ENCODE measurements at places on chromosomes 5 and 9.

DNA sequence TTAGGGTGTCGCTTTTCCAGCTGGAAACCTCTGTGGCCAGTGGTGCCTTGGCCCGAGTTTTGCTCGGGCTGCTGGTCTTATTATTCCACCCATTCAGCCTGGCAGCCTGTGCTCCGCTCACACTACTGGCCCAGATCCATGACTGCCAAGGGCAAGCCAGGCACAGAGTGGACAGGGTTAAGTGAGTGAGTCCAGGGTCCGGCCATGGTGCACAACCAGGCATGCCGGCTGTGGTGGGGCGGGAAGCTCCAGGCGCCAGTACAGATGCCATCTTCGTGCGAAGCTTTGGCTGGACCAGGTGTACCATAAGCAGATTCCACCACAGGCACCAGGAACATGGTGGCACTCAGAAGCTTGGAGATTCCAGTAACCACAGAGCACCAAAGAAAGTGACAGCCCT is 580.2 kb upstream of the FAM174A start:
- H3K27ac ChIP-seq = no peak overlapping the region
- no peak overlapping the region for H3K4me3 ChIP-seq
- no peak for DNase-seq
- no peaks in the 10 kb centered on the region for H3K4me1 ChIP-seq

GRCh38 chr5:8560776-8561175 is 691.8 kb downstream of the MTRR start:
- no peak overlapping the region for H3K4me3 ChIP-seq
- no peaks in the 10 kb centered on the region for H3K36me3 ChIP-seq

DNA sequence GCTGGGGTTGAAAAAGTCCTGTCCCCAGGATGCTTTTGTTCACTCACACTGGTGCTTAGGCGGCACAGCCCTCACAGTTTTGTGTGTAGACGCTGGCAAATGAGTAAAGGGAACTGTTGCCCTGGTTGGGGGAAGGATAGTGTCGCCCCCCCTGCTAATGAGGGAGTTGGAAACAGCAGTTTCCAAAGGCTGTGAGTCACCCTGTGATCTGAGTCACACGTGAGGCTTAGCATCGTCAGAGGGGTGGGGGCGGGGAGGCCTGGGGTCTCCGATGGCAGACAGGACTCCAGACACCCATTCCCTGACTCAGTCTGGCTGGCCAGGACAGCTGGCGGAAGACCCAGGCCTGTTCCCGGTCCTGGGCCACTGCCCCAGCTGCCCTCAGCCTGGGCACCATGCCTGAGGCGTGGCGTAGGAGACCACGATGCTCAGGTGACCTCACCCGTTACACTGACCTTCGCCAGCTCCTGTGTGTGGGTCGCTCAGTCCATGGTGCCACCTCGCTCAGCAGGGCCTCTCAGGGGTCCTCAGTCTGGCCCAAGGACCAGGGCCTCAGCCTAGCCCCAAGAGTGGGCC is 2.9 kb downstream of the DNAJB5 start:
- no peak for DNase-seq
- 0 out of 2 replicates have a peak overlapping the region, but pooled peaks have one; percentile 43 for H3K27ac ChIP-seq
- peak overlapping the region; percentile 85 for H3K4me3 ChIP-seq

DNA sequence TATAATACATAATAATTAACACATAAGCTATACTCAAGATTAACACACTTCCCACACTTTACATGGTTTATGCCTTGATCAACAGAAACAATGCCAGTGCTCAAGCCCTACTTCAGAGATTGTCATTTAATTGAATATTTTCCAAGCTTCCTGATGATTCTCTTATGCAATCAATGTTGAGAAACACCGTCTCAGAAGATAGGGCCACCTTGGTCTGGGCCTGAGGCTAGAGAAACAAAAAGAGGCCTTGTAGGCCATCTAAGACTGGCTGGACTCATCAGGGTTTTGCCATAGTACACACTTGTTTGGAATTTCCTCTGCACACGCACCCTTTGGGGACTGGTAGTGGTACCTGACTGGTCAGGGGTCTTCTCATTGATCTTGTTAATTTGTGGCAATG is 16.3 kb downstream of the C9orf152 start:
- H3K27me3 ChIP-seq = no peaks in the 10 kb centered on the region
- H3K36me3 ChIP-seq = no peaks in the 10 kb centered on the region
- DNase-seq = no peak
- no peaks in the 10 kb centered on the region for H3K4me1 ChIP-seq
- no peak overlapping the region for H3K27ac ChIP-seq

GRCh38 chr5:16805486-16805885 is 130.6 kb downstream of the MYO10 start:
- no peaks in the 10 kb centered on the region for H3K27me3 ChIP-seq
- no peak for DNase-seq
- no peak overlapping the region for H3K27ac ChIP-seq
- H3K4me1 ChIP-seq = no peaks in the 10 kb centered on the region
- no peaks in the 10 kb centered on the region for H3K36me3 ChIP-seq

- DNase-seq = no peak
- H3K27ac ChIP-seq = no peak overlapping the region
- H3K27me3 ChIP-seq = no peaks in the 10 kb centered on the region
- no peaks in the 10 kb centered on the region for H3K36me3 ChIP-seq
- no peak overlapping the region for H3K4me3 ChIP-seq
- H3K4me1 ChIP-seq = no peaks in the 10 kb centered on the region
These were observed 75.4 kb downstream of the TEX10 start for GRCh38 chr9:100277166-100277979.

DNA sequence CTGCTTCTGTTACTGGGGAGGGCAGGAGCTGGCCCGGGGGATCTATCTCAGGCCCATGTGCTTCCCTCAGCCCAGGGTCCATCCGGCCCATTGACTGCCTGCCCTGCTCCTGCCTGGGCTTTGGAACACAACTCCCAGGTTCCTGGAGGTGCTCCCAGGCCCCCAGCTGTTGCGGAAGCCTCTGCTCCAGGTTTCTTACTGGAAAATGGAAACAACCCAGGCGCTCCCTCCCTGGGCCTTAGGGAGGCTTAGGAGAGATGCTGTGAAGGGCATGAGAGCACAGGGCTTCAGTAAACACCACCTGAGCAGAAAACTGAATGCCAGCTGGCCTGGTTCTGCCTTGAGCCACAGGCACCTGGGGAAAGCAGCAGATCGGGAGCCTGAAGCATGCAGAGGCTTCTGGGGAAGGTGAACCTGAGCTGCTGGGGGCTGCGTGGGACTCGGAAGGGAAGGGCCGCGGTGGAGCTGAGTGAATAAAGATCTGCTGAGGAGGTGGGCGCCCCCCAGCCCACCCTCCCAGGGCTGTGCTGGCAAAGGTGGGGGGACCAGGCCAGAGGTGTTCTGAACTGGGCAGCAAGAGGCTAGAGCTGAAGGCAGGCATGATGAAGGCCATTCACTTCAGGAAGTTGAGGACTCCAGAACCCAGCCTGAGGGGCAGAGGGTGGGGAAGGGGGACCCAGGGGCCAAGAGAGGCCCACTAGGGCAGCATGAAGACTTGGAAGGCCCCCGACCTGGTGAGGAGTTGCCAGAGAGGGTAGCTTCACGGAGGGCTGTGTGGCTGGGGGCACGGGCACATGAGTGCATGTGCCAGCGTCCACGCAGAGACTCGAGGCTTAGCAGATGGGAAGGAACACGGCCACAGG is 64.8 kb downstream of the SHB start:
- H3K4me1 ChIP-seq = peaks cover 18% of the 10 kb centered on the region
- H3K36me3 ChIP-seq = no peaks in the 10 kb centered on the region
- no peak for DNase-seq
- H3K27me3 ChIP-seq = no peaks in the 10 kb centered on the region
- H3K4me3 ChIP-seq = no peak overlapping the region

DNA sequence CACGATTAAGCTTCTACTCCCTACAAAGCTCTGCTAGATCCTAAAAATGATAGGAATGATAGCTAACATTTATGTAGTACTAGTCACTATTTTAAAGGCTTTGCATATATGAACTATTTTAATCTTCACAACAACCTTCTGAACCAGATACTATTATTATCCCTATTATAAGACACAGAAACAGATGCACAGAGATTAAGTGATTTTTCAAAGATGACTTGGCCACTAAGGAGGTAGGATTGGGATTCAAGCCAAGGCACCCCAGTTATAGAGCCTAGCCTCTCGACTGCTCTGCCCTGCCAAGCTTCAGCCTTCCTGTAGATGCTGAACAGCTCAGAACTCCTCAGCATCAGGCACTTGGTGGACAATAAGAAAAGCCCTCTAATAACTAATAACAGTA is 200.9 kb upstream of the PTGER4 start:
- H3K27ac ChIP-seq = no peak overlapping the region
- no peak overlapping the region for H3K4me3 ChIP-seq
- no peaks in the 10 kb centered on the region for H3K27me3 ChIP-seq
- H3K4me1 ChIP-seq = no peaks in the 10 kb centered on the region
- no peaks in the 10 kb centered on the region for H3K36me3 ChIP-seq

GRCh38 chr9:19423163-19423562 is 14.4 kb downstream of the ACER2 start:
- H3K4me1 ChIP-seq = peaks cover 25% of the 10 kb centered on the region
- no peaks in the 10 kb centered on the region for H3K27me3 ChIP-seq
- DNase-seq = no peak
- peaks cover 12% of the 10 kb centered on the region for H3K36me3 ChIP-seq
- H3K4me3 ChIP-seq = no peak overlapping the region

- no peak overlapping the region for H3K4me3 ChIP-seq
- no peak overlapping the region for H3K27ac ChIP-seq
- H3K36me3 ChIP-seq = no peaks in the 10 kb centered on the region
- peak; percentile 40 for DNase-seq
- no peaks in the 10 kb centered on the region for H3K27me3 ChIP-seq
These were observed 22.6 kb upstream of the ANKDD1B start for GRCh38 chr5:75588666-75589065.

DNA sequence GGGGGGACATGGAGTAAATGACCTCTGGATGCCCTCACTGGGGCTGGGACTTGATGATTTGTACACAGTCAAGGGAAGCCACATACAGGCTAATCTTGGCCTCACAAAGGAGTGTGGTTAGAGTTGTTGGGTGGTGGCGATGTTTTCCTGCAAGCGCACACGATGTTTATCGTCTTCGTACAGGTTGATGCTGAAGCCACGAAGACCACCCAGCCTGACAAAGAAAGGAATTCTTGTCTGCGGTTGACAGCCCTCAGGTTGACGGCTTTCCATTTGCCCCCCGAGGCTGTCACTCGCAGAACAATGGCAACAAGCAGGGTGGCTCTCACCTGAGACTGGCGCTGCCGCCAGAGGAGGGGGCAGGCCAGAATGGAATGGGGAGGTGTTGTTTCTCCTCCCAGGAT is 14.1 kb upstream of the XPA start:
- DNase-seq = peak; percentile 68
- H3K4me1 ChIP-seq = peaks cover 18% of the 10 kb centered on the region
- H3K27me3 ChIP-seq = no peaks in the 10 kb centered on the region
- peak overlapping the region; percentile 37 for H3K4me3 ChIP-seq
- H3K36me3 ChIP-seq = no peaks in the 10 kb centered on the region

- H3K27ac ChIP-seq = no peak overlapping the region
- no peak overlapping the region for H3K4me3 ChIP-seq
- no peaks in the 10 kb centered on the region for H3K36me3 ChIP-seq
- DNase-seq = no peak
- no peaks in the 10 kb centered on the region for H3K27me3 ChIP-seq
- peaks cover 11% of the 10 kb centered on the region for H3K4me1 ChIP-seq
These were observed 95.3 kb downstream of the TTLL11 start for GRCh38 chr9:121997791-121998190.

DNA sequence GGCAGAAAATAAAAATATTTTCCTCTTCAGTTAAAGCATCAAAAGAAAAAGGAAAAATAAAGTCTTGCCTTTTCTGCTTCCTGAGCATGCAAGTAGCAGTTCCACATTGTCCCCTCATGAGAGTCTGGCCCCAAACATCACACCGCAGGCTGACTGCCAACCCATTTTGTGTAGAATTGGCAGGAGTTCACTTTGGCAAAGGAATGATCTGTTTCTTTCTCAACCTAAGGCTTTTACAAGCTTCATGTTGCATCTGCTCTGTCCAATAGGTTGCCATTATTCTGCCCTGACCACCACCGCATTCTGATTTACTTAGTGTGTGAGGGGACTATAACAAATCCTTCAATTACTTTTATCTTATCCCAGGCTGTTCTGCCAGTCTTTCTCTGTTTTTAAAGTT is 249.5 kb downstream of the ISL1 start:
- no peak overlapping the region for H3K4me3 ChIP-seq
- DNase-seq = no peak
- H3K27me3 ChIP-seq = no peaks in the 10 kb centered on the region
- H3K36me3 ChIP-seq = no peaks in the 10 kb centered on the region

- no peaks in the 10 kb centered on the region for H3K36me3 ChIP-seq
- no peaks in the 10 kb centered on the region for H3K4me1 ChIP-seq
- H3K27me3 ChIP-seq = no peaks in the 10 kb centered on the region
- no peak overlapping the region for H3K4me3 ChIP-seq
- no peak for DNase-seq
These were observed 20.0 kb upstream of the MYOT start for GRCh38 chr5:137847687-137848086.

- no peak overlapping the region for H3K4me3 ChIP-seq
- H3K27ac ChIP-seq = no peak overlapping the region
- no peak for DNase-seq
These were observed 776.7 kb downstream of the DTWD2 start for GRCh38 chr5:118211606-118212005.

- H3K27ac ChIP-seq = no peak overlapping the region
- DNase-seq = no peak
- no peaks in the 10 kb centered on the region for H3K36me3 ChIP-seq
These were observed 60.1 kb upstream of the SPATA31C2 start for GRCh38 chr9:88198341-88198807.

DNA sequence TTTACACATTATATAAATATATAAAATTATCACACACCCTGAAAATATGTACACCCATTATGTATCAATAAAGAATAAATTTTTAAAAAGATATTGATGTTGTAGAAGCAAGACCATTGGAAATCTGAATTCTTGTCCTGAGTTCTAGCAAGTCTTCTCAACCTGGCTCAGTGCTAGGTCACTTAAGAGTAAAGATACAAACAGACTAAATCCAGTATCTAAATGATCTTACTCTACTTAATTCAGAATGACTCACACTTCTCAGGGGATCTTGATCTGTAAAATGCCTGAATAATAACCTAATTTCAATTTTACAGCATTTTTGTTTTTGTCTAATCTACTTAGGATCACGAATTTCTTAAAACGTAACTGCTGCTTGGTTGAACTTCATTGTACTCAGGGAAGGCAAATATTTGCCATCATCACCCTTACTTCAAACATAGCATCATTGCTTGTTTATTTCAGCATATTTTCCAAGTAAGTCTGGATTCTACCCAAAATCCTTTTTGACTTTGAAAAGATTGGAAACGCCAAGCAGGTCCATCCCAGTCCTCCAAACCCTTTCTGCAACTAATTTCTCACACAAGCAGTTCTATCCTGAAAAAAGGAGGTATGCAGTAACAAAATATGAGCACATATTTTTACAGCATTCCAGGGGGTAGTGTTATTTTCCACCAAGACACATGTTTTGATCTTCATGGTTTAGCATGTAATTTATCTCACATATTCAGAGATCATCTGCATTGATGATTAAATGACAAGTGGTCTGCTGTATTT is 582.6 kb downstream of the PSAT1 start:
- no peak for DNase-seq
- no peaks in the 10 kb centered on the region for H3K4me1 ChIP-seq
- no peaks in the 10 kb centered on the region for H3K36me3 ChIP-seq
- no peak overlapping the region for H3K27ac ChIP-seq

- H3K27ac ChIP-seq = no peak overlapping the region
- no peaks in the 10 kb centered on the region for H3K27me3 ChIP-seq
- H3K4me3 ChIP-seq = no peak overlapping the region
- no peak for DNase-seq
These were observed 176.4 kb downstream of the TRPM6 start for GRCh38 chr9:74711341-74711740.

GRCh38 chr9:134337469-134337868 is 11.2 kb downstream of the RXRA start:
- H3K27ac ChIP-seq = no peak overlapping the region
- H3K36me3 ChIP-seq = no peaks in the 10 kb centered on the region
- no peaks in the 10 kb centered on the region for H3K4me1 ChIP-seq
- no peak for DNase-seq
- no peaks in the 10 kb centered on the region for H3K27me3 ChIP-seq
- H3K4me3 ChIP-seq = no peak overlapping the region

Measured in GM23338 (cell line).